ENCODE measurements at places on chromosomes 2 and 18.

GRCh38 chr2:217555081-217555876 lies 447.5 kb downstream of the TNS1 start:
- DNase-seq: peak; percentile 58

GRCh38 chr2:224310943-224311625 lies 90.8 kb downstream of the FAM124B start:
- peak; percentile 77 for DNase-seq

DNA sequence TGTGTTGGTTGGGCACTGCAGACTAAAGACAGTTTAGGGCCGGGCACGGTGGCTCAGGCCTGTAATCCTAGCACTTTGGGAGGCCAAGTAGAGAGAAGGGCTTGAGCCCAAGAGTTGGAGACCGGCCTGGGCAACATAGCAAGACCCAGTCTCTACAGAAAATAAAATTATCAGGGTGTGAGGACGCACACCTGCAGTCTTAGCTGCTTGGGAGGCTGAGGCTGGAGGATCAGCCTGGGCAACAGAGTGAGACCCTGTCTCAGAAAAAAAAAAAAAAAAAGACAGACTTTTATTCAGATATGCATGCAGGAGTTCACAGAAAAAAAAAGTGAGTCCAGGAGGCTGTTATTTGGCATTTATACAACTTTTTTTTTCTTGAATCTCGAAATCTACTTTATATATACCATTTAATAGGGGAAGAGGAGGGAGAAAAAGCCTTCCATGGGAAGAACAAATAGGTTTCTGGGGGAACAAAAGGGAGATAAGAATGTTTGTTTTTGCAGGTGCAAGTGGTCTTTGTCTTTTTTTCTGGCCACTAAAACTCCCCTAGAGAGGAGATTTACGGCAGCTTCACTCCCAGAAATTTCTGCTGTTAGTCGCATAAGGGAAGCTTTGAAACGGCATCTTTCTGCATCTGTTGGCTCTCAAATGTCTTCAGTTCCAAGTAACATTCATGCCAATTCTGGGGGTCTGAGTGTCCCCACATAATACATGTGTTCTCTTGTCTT lies 4.1 kb upstream of the MSH6 start:
- no peak for DNase-seq

DNA sequence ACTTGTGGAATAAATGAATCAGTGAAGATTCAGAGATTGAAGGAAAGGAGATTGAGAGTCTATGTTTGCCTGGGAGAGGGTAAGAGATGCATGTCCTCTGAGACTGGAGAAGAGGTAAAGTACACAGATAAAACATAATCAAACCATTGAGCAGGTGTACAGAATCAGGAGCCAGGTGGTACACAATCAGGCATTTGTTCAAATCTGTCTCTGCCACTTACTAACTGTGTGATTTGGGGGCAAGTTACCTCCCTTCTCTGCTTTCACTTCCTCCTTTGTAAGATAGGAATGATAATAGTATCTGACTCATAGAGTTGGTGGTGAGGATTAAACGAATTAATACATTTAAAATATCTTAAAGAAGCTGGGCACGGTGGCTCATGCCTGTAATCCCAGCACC lies 94.0 kb downstream of the CDK15 start:
- no peak for DNase-seq

- DNase-seq: no peak
These were observed 471.2 kb upstream of the CHST9 start for GRCh38 chr18:27656167-27656778.

GRCh38 chr18:39793609-39794008 lies 2161.4 kb upstream of the PIK3C3 start:
- no peak for DNase-seq

DNA sequence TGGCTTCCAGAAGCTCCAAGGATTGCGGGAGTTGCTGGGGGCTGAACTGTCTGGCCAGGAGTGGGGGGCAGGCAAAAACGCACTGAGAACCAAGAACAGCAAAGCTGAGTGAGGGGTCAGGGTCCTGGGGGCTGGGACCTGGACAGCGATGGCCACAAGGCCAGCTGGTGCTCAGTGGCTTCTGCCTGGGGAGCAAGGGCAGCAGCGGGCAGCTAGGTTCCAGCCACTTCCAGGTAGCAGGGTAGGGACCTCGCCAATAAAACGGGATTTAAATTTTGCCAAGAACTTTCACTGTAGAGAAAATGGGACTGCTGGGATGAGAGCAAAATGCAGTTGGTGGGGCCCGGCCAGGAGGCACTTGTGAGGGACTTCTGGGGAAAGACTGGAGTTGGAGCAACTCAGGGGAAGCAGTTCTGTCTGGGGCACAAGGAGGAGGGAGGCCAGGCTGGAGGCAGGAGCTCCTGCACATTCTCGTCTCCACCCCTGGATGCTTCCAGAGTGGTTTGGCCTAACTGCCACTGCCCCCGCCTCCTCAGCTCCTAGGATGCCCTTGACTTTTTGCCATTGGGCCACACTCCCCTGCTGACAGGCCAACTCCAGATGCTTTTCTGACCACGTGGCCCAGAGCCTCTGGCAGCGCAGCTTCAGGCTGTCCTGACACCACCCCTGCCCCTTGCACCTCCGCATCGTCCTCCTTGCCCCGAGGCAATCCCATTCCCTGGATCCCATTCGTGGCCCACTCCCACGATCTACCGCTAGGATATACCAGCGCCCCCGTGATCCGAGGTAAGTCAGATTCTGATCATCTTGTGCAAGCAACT lies 5.5 kb upstream of the CCDC74A start:
- peak; percentile 55 for DNase-seq

- DNase-seq: peak; percentile 74
These were observed 191.0 kb upstream of the LHCGR start for GRCh38 chr2:48946449-48947048.

GRCh38 chr2:7053650-7054265 lies 136.5 kb downstream of the RNF144A start:
- no peak for DNase-seq

DNA sequence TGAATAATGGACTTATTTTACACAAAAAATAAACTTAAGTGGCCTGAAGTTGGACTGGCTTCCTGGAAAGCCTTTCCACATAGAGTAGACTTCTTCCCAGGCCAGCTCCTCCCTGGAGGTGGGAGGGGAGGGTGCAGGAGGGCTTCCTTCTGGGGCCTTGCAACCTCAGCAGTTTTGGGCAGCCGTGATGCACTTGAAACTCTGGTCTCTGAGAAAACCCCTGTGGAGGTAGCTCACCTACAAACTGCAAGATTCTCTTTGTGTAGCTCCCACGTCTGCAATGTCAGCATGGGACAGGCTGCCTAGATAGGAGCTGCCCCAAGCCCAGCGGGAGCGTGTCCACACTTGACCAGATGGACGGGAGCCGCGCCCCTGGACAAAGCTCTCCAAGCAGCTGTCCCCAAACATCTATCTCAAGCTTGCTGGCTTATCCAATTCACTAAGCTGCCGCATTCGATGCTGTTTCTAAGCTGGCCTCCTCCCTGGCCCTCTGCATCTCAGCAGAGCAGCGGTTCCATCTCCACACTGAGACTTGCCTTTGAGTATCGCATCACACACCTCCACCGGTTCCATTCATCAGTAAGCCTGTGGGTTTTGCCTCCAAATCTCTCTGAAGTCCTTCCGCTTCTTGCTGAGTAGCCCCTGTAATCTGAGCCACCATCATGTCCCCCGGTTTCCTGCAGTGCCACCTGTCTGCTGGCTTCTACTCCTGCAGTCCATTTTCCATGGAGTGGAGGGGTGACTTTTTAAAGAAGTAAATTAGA lies 1.6 kb upstream of the LPIN1 start:
- no peak for DNase-seq

GRCh38 chr18:2148823-2149222 lies 422.5 kb downstream of the METTL4 start:
- no peak for DNase-seq

GRCh38 chr2:206855585-206856433 lies 83.5 kb upstream of the CPO start:
- DNase-seq: no peak

GRCh38 chr2:20617081-20617575 lies 33.8 kb downstream of the HS1BP3 start:
- DNase-seq: no peak

GRCh38 chr2:240359695-240360094 lies 75.8 kb upstream of the GPC1 start:
- no peak for DNase-seq

GRCh38 chr2:222577341-222577740 lies 78.6 kb downstream of the FARSB start:
- DNase-seq: no peak

DNA sequence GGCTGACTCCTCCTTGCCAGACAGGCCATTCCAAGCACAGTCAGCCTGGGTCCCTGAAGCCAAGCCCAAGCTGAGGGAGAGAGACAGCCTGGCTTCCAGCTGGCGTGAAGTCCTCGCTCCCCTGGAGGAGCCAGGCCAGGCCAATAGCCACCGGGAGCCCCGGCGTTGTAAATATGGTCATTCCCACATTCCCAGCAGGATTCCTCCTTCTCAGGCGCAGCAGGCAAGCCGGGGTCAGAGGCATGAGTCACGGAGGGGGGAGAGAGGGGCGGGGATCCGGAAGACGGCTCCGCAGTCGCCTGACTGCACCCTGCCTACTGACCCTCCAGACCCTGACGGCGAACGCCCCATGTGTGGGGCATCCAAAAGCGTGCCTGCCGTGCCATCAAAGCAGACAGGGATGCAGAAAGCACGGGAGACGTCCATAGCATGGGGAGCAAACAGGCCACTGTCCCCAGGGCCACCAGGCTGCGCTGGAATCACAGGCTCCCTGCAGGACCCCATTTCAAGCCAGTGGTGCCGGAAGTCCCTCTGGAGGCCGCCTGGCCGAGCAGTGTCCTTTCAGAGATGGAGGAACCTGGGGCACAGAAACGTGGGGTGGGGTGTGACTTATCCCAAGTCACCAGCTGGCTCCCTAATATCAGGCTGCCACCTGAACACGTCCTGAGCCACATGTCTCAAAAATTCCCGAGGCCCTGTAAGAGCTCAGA lies 48.2 kb downstream of the TWIST2 start:
- DNase-seq: peak; percentile 89

GRCh38 chr2:29040552-29040951 lies 33.8 kb downstream of the PCARE start:
- DNase-seq: no peak

DNA sequence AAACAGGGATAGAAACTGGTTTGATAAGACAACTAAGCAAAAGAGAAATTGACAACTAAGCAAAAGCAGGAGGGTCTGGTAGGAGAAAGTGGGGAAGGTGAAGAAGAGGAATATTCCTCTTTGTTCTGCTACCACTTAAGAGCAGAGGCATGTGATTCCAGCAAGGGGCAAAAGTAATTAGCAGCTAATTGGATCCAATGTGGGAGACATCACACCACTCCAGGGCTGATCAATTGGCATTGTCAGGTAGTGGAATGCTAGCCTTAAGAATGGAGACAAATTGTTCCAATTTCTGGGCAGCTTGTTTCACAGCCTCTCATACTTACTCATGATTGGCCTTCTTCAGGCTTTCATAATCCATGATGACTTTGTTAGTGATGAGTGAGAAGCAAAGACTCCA lies 547.1 kb upstream of the GCFC2 start:
- no peak for DNase-seq

DNA sequence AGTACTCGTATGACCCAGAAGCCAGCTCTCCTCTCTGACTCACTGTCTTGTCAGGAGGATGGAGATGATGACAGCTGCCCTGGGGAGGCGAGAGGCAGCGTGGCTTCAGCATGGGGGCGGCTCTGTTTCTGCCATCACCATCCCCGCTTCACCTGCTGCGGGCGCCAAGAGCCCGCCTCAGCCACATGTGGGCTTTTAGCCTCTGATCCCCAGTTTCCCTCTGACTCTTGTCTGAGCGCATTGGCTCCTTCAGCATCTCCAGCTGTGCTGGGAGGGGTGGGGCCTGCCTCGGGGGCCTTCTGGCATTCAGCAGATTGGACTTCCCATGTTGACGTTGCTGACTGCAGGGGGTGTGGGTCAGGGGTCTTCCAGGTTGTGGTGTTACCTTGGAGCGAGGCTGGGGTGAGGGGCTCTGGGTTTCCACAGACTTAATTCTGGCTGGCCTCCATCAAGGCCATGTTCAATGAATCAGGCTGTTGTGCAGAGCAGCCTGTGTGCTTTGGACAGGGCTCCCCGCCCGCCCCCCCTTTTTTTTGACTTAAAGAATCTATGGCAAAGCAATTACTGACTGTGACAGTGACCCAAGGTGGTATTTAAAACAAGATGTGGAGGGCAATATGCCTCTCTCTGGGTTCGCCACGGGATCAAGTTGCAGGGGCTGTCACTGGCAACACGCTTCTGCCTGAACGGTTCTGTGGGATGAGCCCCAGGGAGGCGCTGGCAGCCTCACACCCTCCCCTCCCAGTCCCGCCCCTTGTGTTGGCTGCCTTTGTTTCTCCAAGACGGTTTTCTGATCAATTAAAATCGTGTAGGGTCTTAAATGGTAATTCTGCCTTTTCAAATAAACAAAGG lies 228.3 kb downstream of the LDLRAD4 start:
- no peak for DNase-seq

DNA sequence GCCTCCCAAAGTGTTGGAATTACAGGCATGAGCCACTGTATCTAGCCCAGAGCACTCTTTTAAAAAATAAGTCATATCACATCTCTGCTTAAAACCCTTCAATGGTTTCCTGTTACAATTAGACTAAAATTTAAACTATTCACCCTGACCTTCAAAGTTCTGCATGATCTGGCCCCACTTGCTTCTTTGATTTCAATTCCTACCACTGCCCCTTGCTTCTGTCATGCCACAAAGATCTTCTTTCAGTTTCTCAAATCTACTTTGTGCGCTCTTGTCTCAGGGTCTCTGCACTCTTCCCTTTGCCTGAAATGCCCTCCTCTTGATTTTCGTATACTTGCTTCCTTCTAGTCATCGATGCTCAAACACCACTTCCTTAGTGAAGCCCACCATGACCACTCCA lies 213.0 kb downstream of the TMEM247 start:
- no peak for DNase-seq

DNA sequence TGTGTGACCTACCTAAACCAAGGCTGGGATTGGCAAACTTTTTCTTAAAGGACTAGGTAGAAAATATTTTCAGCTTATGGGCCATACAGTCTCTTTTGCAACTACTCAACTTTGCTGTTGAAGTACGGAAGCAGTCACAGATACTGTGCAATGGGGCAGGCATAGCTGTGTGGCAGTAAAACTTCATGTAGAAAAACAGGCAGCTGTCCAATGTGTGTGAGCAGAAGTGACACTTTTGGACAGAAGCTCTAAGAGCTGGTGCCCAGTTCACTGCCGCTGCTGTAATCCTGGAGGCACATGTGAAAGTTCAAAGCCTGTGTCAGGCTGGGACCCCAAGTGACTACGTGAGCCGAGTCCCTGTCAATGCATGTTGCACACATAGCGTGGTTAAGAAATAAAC lies 46.7 kb downstream of the MAPK4 start:
- DNase-seq: no peak

- DNase-seq: peak; percentile 53
These were observed 24.2 kb upstream of the RHOB start for GRCh38 chr2:20422402-20423271.

- DNase-seq: no peak
These were observed 174.8 kb downstream of the PRPF40A start for GRCh38 chr2:152542337-152542994.

GRCh38 chr2:161606327-161606726 lies 17.9 kb upstream of the SLC4A10 start:
- no peak for DNase-seq

GRCh38 chr2:174826051-174826450 lies 61.8 kb upstream of the CHRNA1 start:
- peak; percentile 13 for DNase-seq

- no peak for DNase-seq
These were observed 60.3 kb upstream of the LYPD6B start for GRCh38 chr2:148978026-148978685.

- DNase-seq: no peak
These were observed 38.7 kb downstream of the PSD4 start for GRCh38 chr2:113212245-113213060.

GRCh38 chr2:95343429-95344214 lies 46.5 kb downstream of the KCNIP3 start:
- DNase-seq: no peak

GRCh38 chr2:222993920-222994650 lies 57.9 kb upstream of the KCNE4 start:
- DNase-seq: peak; percentile 88
